ENCODE measurements at places on chromosomes 6 and 20.

DNA sequence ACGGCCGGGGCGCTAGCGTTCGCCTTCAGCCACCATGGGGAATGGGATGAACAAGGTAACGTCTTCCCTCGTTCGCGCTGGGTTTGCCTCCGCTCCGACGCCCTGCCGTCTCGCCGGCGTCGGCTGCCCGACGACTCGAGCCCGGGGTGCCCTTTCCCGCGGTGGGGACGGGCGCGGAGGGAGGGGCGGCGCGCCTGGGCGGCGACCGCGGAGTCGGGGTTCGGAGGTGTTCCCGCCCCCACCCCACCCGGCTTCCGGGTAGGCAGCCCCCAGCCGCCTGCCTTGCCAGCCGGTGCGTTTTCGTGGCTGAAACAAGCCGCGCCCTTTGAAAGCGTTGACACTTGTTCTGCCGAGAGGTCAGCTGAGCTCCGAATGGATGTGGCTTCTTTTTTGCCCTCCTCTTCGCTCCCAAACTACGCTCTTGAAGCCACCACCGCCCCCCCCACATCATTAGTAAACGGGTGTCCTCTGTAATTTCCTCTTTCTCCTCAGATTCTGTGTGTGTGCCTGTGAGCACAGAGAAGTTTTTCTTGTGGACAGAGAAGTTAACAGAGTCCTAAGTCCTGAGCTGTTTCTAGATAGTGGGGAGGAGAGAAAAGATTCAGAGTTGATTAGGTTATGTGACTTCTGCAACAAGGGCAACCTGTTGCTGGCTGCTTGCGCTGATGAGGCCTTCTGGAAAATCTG, 362 bp downstream of the DUSP22 start:
- no peak for DNase-seq

GRCh38 chr6:33008944-33009861, at the start of gene HLA-DOA:
Gene HLA-DOA (minus strand): TSS chr6:33009591.
- no peak for DNase-seq

DNA sequence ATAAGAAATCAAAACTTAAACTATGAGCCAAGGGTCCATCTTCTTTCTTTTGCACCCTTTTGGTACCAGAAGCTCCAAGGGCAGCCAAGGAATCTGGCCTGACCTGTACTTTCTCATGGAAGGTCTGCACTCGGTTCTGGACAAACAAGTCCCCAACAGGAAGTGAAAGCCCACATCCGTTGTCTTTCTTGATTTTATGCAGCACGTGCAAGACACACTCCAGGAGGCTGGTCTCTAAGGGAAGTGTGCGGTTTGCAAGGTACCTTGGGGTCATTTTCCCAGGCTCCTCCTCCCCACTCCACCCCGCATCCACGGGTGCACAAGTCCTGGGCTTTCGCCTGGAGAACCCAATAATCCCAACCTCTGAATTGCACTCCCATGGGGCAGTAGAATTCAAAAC, 101.9 kb downstream of the NFATC2 start:
- no peak for DNase-seq

- peak; percentile 10 for DNase-seq
Measured at GRCh38 chr6:168355716-168356522, 36.3 kb upstream of the DACT2 start.

GRCh38 chr20:362271-363254, 15.7 kb downstream of the NRSN2 start:
- DNase-seq: no peak

DNA sequence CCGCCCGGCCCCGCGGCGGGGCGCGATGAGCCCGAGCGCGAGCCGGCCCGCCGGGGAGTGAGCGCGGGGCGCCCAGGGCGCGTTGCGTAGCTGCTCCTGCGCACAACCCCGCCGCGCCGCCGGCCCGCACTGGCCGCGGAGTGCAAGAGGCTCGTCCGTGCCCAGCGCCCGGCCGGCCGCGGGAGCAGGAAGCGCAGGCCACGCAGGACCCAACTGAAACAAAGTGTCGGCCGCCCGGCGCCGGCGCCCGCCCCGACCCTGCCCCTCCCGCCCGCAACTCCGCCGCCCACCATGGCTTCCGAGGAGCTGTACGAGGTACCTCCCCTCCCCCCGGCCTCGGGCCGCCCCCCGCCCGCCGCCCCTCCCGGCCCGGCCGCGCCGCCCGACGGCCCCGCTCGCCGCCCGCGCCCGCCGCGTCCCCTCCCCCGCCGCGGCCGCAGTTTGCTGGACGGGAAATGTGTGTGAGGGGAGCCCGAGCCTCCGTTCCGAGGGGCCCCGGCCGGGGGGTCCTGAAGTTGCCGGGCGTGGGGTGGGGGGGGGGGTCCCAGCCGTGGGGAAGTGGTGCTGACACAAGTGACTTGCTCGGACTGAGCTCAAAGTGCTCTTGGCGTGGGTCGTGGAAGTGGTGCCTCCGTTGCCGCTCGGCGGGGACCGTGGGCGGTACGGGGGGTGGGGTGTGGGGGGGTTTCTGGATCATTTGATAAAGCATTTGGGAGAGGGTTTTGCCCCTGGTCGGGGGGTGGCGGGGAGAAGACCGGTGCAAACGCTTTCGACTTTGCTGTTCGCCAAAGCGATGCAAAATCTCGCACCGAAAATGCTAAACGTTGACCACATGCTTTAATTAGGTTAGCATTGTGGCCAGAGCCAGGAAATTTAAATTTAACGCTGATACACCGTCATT, 539 bp downstream of the CDYL start:
- DNase-seq: no peak

DNA sequence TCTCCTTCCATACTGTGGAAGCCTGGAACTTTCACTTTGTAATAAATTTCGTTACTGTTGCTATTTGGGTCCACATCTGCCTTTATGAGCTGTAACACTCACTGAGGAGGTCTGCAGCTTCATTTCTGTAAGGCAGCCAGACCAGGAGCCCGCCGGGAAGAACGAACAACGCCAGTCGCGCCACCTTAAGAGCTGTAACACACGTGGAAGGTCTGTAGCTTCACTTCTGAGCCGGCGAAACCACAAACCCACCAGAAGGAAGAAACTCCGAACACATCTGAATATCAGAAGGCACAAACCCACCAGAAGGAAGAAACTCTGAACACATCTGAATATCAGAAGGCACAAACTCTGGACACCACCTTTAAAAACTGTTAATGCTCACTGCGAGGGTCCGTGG, 589.9 kb upstream of the SLC35B3 start:
- no peak for DNase-seq

DNA sequence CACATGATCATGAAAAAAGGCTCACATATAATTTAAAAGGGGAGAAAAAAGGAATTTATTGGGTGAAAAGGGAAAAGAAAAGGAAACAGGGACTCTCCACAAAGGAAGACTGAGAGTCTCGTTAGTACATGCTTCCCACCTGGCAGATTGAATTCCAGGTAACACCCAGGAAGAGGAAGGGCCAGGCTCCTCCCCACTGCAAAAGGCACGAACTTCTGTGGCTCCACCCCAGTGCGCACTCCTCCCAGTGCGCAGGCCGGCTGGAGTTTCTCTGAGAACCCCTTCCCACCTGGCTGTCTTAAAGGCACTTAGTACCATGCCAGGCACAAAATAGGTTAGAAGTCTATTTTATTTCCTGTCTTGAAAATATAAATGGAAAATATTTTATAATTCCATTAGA, 129.8 kb downstream of the COL12A1 start:
- DNase-seq: no peak

DNA sequence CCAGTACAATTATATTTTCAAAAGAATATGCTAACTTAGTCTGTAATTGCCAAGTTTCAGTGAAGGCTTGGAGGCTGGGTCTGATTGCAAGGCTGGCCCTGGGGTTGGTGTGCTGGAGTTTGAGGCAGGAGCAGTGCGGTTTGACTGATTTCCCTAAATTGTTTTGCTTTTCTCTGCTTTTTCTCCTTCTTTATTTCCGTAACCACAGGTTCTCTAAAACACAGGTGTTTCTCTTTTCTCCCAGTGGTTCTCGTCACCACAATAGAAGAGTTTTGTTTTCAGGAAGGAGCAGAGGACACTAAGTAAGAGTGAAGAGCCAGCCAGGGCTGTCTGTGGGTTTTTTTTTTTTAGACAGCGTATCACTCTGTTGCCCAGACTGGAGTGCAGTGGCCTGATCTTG, 8.2 kb upstream of the SNX9 start:
- DNase-seq: no peak

DNA sequence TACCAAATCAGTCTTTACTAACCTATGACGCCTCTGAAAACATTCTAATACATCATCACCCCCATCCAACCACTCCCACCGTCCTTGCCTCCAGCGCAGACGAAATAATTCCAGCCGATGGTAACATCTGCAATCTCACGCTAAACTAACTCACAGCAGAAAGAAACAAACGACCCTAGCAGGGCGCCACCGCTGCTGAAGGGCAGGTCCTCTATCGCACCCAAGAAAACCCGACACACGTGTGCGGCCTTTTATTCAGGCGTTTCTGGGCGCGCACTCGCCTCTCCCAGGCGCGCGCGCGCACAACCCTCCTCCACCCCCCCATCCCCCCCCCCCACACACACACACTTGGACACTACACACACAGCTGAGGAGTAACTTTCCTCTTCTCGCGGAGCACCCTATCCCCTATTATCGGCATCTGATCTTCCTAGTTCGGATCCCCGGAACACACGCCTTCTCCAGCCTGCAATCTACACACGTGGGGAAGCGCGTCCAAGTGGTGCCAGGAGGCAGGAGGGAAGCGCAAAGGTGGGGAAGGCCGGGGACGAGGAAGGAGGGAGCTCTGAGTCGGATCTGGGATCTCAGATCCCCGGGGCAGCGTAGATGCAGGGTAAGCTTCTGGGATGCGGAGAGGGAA, 1.4 kb downstream of the GFOD1 start:
- no peak for DNase-seq
